ENCODE measurements at places on chromosomes 3 and 15. TPM values are rescaled to one million over a fixed set of nuclear protein-coding genes. Genes with fewer than 3 reads are reported as not detected.

IL5RA gene
- 0.46 TPM for total RNA-seq

GAP43 gene
- total RNA-seq = 0.60 TPM

ADCY5 gene
- total RNA-seq = 41.1 TPM

FRMD5 gene
- 0.37 TPM for total RNA-seq

RASL12 gene
- 93.9 TPM for total RNA-seq

SEC61A1 gene
- total RNA-seq = 199 TPM

VGLL3 gene
- total RNA-seq = 151 TPM

ABI3BP gene
- total RNA-seq = 470 TPM

HHATL gene
- total RNA-seq = 0.65 TPM

SH2D7 gene
- not detected for total RNA-seq

CHRNB4 gene
- total RNA-seq = not detected

GOLGA8G gene
- total RNA-seq = not detected

KBTBD12 gene
- total RNA-seq = 2.1 TPM

STAC gene
- 6.5 TPM for total RNA-seq

SAXO2 gene
- 5.8 TPM for total RNA-seq

RETNLB gene
- not detected for total RNA-seq

ACKR2 gene
- total RNA-seq = 20.6 TPM

TFDP2 gene
- total RNA-seq = 37.9 TPM

XCR1 gene
- 0.37 TPM for total RNA-seq

ATP13A5 gene
- total RNA-seq = not detected

EIF4G1 gene
- 273 TPM for total RNA-seq

CYFIP1 gene
- 116 TPM for total RNA-seq

CD200R1 gene
- total RNA-seq = 1.3 TPM

PATL2 gene
- 1.0 TPM for total RNA-seq
